ENCODE measurements at places on chromosomes 2 and 18. TPM values are rescaled to one million over a fixed set of nuclear protein-coding genes. Genes with fewer than 3 reads are reported as not detected.

The MPPE1 gene
- polyA plus RNA-seq, result 32.8 TPM

The CD302 gene
- 23.2 TPM for polyA plus RNA-seq

The GAREM2 gene
- 4.6 TPM for polyA plus RNA-seq

The FHOD3 gene
- polyA plus RNA-seq, result 6.5 TPM

The CPO gene
- 0.90 TPM for polyA plus RNA-seq

The WNT10A gene
- polyA plus RNA-seq, result 2.1 TPM

Data from testis (tissue), 5 donors.